ENCODE measurements at places on chromosomes 12 and 14.

DNA sequence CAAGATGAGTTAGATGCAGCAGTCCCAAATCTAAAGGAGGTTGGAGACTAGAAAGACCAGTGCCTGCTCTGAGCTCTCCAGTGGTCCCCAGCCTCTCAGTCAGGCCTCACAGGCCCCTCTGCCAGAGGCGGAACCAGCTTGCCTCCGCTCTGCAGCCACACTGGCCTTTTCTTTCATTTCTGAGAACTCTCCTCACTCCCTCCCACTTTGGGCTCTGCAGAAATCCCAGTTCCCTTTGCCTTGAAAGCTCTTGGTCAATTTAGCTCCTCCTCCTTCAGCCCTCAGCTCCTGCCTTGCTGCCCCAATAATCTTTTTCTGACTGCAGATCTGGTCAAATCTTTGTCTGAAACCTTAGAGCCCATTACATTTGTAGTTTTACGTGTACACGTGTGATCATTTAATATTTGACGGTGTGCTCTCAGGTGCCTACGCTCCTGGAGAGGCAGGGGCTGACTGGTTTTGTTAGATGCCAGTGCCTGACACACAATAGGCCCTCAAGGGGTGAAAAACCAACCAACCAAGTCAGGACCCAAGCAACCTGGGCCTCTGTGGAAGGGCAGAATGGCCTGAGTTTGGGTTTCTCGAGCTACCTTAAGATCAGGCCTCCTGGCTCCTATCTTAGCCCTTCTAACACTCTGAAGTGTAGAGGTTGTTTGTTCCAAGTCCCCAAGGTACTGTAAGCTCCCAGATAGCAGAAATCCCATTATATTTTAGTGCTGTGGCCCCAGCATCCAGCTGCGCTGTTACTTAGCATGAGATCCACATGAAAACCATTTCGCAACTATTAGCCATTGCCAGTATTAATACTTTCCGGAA, 1.1 kb upstream of the NUDT4 start:
- no peak for DNase-seq

DNA sequence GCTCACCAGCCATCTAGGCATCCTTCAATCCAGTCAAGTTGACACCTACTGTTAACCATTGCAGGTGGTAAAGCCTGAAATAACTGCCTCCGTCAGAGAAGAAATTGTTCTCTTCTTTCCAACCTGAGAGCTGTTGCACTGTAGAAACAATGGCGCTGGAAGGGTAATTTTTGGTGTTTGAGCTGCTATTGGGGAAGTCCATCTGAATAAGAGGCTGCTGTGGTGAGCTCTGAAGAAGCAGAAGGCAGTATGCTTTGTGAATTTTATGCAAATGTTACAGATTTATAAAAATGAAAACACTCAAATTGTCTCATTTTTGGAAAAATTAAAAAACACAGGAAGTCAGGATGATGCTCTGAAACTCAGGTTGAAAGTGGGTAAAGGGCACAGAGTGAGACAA, 60.2 kb downstream of the SNAPC1 start:
- no peak for DNase-seq

- no peak for DNase-seq
Observed at GRCh38 chr14:96417254-96417653, 25.3 kb downstream of the AK7 start.

DNA sequence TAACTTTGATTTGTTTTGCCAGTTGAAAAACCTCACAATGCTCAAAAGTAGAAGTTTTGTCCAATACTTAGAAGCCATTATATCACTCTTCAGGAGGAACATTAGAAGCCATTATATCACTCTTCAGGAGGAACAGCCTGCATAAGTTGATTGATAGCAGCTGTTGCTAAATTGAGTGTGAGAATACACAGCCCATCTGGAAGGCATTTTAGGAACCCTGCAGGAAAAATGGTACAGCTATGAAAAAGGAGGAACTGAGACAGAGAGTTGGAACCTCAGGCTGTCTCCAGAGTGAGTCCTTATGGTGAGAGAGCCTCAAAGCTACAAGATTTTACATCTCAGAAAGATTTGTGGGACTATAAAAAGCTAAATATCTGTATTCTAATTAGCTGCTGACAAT, 207.0 kb downstream of the MYRFL start:
- DNase-seq = no peak

DNA sequence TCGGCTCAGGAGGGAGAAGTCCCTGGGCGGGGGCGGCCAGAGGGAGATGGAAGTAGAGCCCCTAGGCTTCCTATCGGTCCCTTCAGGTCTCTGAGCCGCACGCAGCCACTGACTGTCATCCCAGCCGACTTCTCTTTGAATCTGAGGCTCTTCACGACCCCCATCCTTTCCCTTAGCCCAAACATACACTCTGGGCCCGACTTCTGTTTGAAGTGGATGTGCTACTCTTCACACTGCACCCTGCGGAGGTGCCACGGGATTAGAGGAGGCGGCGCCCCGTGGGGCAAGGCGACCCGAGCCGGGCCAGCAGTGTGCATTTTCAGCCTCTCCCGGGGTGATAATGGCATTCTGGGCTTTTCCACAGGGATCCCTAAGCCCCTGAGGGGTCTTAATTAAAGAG, 6.0 kb upstream of the DACT1 start:
- DNase-seq = no peak

DNA sequence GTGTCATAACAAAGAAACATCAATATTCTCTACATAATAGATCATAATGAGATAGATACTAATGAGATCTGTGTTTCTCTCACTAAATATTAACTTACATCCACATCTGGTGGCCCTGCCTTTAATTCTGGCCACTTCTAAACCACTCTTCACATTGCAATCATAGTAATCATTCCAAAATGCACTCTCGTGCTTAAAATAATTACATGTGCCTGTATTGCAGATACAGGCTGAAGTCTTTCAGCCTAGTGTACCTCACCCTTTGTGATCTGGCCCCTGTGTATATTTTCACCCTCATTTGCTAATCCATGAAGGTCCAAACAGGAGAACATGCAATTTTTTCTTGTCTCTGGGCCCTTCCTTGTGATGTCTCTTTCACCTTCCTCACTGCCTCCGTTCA, 108.0 kb downstream of the LIN7A start:
- DNase-seq = no peak

GRCh38 chr14:92590941-92591340, 77.4 kb downstream of the RIN3 start:
- DNase-seq = no peak

- no peak for DNase-seq
Observed at GRCh38 chr12:100554608-100555077, 18.8 kb upstream of the GAS2L3 start.

GRCh38 chr14:20578325-20578724, 9.5 kb downstream of the RNASE11 start:
- DNase-seq = no peak

DNA sequence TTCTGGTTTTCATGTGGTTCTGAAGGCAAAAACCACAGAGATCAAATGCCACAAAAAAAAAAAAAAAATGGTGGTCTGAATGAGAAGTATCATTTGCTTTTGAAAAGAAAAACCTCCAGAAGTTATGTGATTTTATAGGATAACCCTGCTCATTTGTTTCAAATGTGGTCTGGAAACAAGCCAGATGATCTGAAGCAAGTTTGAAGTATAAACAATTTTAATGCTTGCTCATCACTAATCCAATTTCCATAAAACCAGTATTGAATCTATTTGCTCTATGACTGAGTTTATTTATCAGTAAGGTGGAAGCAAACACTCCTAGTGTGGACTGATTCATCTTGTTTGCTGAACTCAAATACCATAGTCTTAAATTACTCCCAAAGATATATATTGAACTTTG, 407.3 kb upstream of the FLRT2 start:
- no peak for DNase-seq

DNA sequence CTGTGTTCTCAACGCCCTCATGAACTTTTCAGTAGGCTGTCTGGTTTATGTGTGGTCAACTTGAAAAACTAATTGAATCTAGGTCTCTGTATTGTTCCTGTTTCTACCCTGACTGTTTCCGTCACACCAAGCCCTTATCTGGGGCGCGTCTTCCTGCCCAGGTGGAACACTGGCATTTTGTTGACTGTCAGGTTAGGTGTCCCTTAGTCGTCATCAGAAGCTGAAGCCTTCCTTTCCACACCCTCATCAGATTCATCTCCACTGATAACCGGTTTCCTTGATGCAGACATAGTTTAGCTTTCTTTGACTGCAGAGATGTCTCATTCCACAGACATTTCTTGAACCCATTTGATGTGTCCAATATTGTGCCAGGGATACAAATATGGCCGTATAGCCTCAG, 96.5 kb downstream of the DUSP16 start:
- peak; percentile 67 for DNase-seq

- DNase-seq = no peak
Observed at GRCh38 chr12:119288576-119288975, 46.0 kb upstream of the CCDC60 start.

- DNase-seq = no peak
Observed at GRCh38 chr12:15355766-15356165, 33.5 kb downstream of the PTPRO start.

GRCh38 chr12:54009171-54010052, 627 bp downstream of the HOXC8 start:
- DNase-seq = no peak

DNA sequence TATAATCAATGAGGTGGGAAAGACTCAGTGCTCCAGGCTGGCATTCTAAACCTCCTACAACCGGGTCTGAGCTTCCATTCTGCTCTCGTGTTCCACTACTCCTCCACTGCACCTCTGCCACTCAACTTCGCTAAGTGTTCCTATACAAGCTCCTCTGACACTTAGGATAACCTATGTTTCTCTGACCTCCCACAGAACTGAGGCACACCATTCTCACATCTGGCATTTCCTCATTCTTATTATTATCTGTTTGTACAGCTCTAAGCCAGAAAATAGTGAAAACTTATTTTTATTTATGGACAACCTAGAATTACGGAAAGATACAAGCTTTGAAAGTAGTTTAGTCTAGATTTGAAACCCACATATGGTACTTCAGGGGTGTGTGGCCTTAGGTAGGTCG, 127.0 kb downstream of the MED13L start:
- DNase-seq = no peak

GRCh38 chr12:1608713-1609119, 14.3 kb upstream of the FBXL14 start:
- no peak for DNase-seq

DNA sequence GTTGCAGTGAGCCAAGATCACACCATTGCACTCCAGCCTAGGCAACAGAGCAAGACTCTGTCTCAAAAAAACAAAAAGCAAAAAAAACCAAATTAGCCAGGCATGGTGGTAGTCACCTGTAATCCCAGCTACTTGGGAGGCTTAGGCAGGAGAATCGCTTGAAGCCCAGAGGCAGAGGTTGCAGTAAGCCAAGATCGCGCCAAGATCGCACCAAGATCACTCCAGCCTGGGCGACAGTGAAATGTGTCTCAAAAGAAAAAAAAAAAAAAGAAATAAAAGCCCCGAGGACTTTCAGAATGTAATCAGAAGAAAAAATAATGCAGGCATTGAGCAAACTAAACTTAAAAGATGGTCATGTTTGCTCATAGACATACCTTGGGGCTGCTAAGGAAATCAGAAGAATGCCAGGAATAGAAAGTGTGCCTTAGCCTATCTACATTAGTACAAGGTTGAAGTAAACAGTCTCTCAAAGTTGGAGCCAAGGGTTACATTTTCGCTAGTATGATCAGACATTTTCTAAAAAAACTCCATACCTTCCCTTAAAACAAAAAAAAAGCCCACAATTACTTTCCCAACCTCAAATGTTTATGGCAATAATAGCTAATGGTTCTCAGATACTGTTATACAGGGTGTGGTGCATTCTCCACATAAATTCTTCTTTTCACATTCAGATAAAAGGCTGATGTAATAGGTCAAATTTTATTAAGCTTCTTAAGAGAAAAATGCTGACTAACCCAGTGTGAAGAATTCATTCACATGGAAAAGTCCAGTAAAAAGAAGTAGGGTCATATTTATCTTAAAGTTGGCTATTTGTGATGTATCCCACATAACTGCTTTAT, 15.8 kb downstream of the DTD2 start:
- DNase-seq = no peak

DNA sequence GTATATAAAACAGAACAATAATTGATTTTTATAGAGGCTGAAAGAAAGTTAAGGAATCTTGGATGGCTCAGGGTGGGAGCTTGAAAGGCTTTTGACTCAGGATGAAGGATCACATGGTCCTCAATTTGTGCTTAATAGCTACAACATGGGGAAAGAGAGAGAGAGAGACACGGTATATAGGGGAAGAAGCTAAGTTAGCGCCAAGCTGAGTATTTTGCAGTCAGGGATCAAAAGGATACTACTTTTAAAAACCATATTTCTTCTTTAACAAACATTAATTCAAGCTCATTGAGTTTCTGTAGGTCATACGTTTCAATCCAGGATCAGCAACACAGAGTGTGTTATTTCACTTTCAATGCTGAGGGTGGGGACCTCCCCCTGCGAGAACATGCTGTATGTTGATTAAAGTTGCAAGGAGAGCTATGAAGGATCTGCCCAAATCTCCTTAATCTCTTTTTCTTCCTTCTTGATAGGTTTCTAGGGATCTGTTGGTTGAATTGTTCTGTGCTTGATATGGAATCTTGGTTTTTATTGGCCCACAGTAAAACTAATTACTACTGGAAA, 133.1 kb upstream of the NUDT4 start:
- no peak for DNase-seq

DNA sequence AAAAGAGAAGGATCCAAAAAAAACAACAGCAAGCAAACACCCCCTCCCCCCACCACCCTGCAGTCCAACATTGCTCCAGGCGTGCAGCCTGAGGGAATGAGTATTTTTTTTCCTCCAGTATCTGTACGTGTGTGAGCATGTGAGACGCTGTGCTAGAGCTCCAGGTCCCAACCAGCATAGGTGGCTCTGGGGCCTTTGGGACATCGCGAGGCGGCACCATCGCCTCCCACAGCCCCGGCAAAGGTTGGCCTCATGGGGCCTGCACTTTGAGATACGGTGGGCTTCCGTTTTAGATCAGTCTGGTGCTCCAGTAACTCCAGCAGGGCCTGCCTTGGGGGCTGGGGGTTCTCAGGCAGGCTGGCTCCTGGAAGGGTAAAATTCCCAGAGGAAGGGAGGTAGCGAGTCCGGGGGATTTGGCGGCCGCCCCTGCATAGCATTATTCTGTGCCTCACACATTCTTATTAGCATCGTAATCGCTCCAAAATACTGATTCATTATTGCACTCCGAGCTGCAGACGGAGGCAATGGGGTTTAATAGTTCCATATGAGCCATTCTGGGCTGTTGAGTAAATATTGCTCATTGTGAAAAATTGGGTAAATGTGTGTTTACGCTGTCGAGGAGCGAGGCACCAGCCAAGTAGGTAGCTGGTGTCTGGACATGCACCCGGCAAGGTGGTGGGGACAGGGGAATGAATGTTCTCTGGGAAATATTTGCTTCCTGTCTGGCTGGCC, 143.1 kb upstream of the MYL2 start:
- no peak for DNase-seq

- no peak for DNase-seq
Observed at GRCh38 chr12:113333877-113334785, 778 bp downstream of the SLC8B1 start.

DNA sequence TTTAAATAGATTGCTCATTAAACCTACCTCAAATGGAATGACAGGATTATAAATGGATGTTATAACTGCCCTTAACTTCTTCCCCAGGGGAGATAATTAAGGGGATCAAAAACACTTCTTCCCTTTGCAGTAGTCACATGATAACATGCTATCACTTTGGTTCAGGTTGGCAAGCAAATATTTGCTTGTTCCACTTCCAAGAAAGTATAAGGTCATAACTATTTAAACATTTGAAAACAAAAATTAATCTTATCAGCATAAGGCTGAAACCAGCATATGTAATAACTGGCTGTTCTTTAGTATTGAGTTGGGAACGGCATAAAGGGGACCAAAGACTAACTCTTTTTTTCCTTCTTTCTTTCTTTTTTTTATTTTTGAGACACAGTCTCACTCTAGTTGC, 2.4 kb upstream of the LYZ start:
- DNase-seq = no peak
